ENCODE measurements at places on chromosomes 13 and 19. TPM values are rescaled to one million over a fixed set of nuclear protein-coding genes. Genes with fewer than 3 reads are reported as not detected.

GRCh38 chr13:23903906-23904280, 6.6 kb upstream of the C1QTNF9B start:
- no peak for DNase-seq

DNA sequence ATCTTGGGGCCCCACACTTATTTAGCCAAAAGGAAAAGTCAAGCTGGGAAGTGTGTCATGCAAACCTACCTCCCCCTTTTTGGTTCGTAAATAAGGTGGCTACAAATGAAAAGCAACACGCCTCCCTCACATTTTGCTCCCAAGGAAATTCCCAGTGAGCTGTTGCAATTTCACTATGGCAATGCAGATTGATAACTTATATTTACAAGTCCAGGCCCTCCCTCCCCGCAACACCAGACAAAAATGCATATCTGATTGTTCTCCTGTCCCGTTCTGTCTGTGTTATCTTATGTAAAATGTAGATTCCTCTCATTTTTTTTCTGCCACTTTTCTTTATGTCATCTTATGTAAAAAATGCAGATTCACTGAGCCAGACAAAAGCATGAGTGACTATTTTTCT, 1305.3 kb downstream of the SLITRK5 start:
- DNase-seq = no peak

DNA sequence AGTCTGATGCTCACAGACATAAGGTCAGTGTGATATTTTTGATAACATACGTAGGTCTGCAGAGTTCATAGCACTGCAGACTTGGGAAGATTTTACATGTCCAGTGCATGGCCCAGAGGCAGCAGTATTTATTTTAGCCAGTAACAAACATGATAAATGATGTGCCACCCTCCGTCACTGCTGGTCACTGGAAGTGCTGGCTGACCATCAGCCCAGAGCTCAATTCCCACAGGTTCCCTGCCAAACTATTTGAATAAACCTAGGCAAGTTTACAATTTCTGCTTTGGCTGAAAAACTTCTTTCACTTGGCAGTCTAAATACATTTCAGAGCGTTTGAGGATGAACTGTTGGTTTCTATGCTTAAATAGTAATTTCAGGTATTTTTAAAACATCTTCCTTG, 135.5 kb upstream of the EDNRB start:
- DNase-seq = no peak

ACP5 gene
- 10.3 TPM for total RNA-seq

NKG7 gene
- total RNA-seq = 92.1 TPM
